Right ventricle myocardium inferior (tissue), 1 donor: ENCODE measurements at places on chromosomes 6 and 20. TPM values are rescaled to one million over a fixed set of nuclear protein-coding genes. Genes with fewer than 3 reads are reported as not detected.

The LST1 gene
- total RNA-seq = 9.0 TPM

The NOX3 gene
- total RNA-seq = not detected

The FNDC11 gene
- 0.16 TPM for total RNA-seq

The TINAG gene
- not detected for total RNA-seq

The DEFB123 gene
- total RNA-seq = not detected

The GATA5 gene
- total RNA-seq = 1.7 TPM

The SLC32A1 gene
- not detected for total RNA-seq

The TFAP2C gene
- total RNA-seq = 0.22 TPM

The TXLNB gene
- total RNA-seq = 122 TPM

The BFSP1 gene
- 0.57 TPM for total RNA-seq

The TEAD3 gene
- 32.2 TPM for total RNA-seq

The KIAA0408 gene
- 3.2 TPM for total RNA-seq

The DPPA5 gene
- total RNA-seq = not detected

GRCh38 chr6:158841358-158841757 lies 22.2 kb upstream of the EZR start:
- DNase-seq = no peak

- DNase-seq = peak; percentile 89
Measured at GRCh38 chr20:3768342-3769130, 983 bp upstream of the ADISSP start.

DNA sequence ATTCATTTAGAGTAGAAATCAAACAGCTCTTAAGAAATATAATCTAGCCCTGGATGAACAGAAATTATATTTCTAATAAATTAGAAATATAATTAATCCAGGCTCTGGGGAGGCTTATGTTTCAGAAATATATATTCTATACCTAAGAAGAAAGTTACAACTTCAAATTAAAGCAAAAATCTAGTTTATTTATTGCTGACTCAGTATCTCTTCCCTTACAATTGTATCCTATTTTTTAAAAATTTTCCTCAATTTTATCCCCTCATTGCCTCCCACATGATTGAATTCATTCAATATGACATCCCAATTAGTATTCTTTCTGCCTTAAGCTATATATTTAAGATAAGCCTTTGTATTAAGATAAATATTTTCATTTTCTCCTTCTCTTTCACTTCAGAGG lies 71.4 kb downstream of the HS3ST5 start:
- DNase-seq = no peak

- DNase-seq = no peak
Measured at GRCh38 chr20:64130271-64130670, 22.9 kb upstream of the NPBWR2 start.

- DNase-seq = no peak
Measured at GRCh38 chr6:46925563-46926253, 4.0 kb upstream of the ADGRF5 start.

GRCh38 chr6:38644951-38645350 lies 5.2 kb upstream of the BTBD9 start:
- no peak for DNase-seq

DNA sequence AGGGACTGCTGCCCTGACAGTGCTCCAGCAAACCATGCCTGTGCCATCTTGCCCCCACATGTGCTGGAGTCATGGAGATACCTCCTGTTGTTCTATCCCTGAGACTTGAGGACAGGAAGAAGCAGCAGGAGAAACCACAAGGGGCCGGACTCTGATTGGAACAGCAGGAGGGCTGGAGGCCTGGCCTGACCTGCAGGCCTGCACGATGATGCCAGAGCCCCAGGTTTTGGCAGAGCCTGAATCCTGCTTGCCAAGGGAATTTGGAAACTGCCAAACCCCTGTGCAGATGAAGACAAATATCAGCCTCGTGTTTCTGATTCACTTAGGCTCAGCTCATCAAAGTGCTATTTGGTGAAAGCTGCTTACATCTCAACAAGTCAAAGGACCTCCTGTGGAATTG lies 177.6 kb downstream of the MAFB start:
- DNase-seq = no peak

DNA sequence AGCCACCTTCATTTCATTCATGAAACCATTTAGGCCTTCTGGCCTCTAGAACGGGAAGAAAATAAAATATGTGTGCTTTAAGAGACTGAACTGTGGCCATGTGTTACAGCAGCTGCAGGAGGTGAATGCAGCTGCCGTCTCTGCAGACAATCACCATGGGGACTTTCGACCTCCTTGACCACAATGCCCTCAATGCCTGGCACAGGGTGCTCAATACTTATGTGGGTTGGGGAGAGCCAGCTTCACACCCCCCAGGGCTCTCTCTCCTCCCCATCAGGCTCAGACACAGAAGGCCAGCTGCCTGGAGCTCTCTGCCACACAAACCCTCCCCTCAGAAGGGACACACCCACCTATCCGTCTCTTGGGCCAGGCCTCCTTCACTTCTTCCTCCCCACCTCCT lies 43.5 kb downstream of the ANKRD60 start:
- no peak for DNase-seq

DNA sequence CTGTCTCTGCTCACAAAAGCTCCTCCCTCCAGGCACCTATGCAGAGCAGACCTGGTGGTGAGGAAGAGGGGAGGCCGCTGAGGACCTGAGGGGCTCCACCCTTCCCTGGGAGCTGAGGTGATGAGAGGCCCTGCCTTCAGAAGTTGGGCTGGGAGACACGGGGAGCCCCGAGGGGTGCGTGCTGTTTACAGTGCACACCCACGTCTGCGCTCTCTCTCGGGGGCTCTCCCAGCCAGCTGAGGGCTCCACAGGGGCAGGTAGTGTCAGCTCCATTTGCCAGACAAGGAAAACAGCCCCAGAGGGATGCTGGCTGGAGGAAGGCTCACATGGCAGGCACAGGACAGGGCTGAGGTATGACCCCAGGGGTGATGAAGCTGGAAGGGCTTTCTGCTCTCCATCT lies 13.5 kb upstream of the NOL4L start:
- DNase-seq = no peak

DNA sequence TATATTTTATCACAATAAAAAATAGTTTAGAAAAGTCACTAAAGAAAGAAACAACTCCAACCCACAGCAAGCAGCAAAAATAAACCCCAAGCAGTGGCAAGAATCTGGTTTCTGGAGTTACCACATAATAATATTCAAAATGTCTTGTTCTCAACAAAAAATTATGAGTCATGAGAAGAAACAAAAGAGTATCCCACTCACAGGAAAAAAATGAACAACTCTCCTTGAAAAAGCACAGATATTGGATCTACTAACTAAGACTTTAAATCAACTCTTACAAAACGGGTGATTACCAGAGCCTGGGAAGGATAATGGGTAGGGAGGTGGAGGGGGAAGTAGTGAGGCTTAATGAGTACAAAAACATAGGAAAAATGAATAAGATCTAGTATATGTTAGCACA lies 425.6 kb downstream of the PLCB1 start:
- no peak for DNase-seq

DNA sequence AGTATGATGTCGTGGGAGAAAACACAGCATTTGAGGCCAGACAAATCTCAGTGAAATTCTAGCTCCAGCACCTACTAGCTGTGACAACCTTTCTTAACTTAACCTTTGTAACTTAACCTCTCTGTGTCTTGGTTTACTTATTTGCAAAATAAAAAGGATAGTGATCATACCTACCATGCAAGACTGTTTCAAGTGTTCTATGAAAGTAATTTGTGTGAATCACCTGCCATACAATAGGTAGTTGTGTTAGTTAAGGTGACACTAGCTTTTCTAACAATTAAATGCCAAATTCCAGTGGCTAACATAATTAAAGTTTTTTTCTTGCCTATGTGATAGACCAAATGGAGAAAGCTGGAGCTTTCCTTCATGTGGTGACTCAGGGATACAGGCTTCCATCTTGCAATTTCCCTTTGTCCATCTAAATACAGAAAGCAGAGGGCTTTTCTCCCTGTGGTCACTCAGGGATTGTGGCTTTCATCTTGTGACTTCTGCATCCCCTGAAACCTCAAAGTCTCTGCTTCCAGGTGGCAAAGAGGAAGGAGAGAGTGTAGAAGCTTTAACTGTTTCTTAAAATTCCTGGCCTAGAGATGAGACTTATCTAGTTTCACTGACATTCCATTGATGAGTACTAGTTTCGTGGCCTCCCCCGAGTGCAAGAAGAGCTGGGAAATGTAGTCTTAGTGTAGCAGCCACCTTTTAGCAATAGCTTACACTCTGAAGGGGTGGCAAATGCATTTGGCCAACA lies 311.4 kb downstream of the CLIC5 start:
- DNase-seq = no peak

DNA sequence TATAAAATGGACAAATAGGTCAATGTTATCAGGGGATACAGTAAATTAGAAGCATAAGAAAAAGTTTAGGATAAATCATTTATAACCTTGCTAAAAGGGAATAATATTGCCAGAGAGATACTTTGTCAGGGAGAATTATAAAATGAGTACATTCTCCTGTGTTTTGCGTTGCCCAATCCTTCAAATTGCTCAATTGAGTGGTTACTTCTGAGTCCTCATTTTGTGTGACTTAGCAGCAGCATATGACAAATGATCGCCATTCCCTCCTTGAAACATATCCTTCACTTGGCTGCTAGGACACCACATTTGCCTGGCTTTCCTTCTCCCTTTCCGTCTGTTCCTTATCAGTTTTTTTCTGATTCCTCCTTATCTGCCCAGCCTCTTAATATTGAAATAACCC lies 106.7 kb upstream of the FLRT3 start:
- no peak for DNase-seq

DNA sequence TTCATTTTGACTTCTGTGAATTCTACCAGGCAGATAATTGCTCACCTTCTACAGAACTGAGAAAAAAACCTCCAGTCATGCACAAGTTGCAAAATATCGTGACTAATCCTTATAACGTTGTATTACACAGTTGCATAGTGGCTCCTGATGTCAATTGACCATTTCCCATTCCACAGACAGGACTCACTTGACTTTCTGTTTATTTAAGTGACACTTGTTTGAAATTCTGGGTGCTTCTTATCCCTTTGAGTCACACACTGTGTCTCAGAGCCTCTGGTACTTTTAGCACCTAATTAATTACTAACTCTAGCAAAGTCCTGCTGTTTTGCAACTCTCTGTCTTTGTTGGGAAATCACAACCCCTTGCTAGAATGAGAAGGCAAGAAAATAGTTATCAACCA lies 16.2 kb upstream of the RSPO3 start:
- no peak for DNase-seq

DNA sequence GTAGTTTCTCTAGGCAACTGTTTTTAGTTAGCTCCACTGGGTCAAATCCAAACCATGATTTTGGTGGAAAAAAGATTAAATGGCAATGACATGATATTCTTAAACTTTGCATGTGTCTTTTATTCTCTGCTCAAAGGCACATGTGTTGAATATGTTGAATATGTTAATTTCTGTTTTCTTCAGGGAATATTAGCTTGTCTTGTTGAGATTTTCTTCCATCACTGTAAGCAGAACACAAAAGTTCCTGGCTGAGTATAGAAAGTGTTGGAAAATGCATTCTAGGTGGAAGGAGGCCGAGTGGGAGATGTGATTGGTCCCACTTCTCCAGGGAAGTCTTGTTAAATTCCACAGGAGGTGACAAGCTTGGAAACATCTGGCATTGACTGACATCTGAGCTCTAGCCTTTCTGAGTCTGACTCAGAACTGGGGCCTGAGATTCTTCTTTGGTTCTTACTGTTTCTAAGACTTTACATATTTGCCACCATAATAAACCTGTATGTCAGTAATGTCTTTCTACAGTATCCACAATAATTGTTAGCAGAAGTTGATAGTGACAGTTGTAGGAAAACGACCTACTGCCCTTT lies 81.1 kb downstream of the LAMA4 start:
- no peak for DNase-seq

GRCh38 chr6:131635384-131636340 lies 1.4 kb upstream of the ENPP3 start:
- no peak for DNase-seq

- DNase-seq = no peak
Measured at GRCh38 chr6:141309295-141309694, 823.4 kb upstream of the GJE1 start.

GRCh38 chr6:133837801-133838349 lies 51.0 kb upstream of the TCF21 start:
- no peak for DNase-seq

- DNase-seq = no peak
Measured at GRCh38 chr20:13325033-13325432, 104.0 kb downstream of the ISM1 start.

- DNase-seq = no peak
Measured at GRCh38 chr6:131890091-131890490, 61.1 kb downstream of the CCN2 start.

GRCh38 chr6:150150458-150150820 lies 7.6 kb downstream of the PPP1R14C start:
- no peak for DNase-seq

DNA sequence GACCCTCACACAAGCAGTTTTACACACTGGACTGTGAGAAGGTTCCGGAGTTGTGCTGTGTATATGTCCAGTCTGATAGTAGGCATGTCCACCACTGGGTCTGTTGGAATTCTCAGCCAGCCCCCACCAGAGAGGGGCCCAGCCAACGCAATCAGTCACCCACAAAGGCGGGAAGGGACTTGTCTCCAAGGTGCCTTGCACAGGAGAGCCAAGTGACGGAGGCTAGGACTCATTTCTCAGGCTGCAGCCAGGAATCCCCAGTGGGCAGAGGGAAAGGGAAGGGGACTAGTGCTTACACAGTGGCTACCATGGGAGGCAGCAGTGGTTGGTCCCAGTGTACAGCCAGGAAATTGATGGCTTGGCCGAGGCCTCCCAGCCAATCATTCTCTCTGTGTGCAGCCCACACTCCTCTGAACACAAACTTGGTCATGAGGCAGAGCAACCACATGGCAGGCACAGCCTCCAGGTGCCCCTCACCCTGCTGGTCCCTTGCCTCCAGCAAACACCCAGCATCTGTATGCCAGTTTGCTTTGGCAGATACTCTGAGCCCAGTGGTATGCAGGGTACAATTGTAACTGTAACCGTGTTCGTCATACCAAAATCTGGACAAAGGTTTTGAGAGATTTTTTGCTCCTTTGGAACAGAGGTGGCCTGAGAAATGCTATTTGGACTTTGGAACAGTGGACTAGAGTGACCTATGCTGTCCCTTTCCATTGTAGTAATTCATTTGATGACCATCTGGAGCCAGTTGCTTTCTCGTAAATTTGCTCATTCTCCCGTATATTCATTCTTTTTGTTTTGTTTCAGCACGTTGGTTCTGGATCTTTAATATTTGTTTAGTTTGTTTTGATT lies 72.9 kb upstream of the MYL9 start:
- DNase-seq = no peak
